Omental fat pad (tissue), 4 donors: ENCODE measurements at places on chromosomes 16 and 17.

DNA sequence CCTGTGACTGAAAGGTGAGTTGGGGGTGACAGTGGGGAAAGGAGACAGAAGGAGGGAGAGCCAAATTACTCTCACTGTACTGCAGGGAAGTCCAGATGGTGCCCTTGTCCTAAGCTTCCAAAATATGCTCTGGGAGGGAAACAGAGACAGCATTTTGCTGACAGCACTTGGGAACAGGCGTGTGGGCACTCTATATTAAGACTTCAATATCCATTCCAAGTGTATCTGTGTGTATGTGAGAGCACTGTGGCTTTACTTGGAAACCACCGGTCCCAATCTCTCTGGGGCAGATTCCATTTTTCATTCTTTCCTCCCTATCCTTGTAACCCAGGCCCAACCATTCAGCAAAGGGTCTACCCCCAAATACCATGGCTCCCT, 407.3 kb downstream of the UTP18 start:
- no peak for DNase-seq

GRCh38 chr17:28230011-28230410, 89.0 kb upstream of the TMEM97 start:
- no peak for DNase-seq

GRCh38 chr17:9002606-9003354, 18.5 kb upstream of the NTN1 start:
- no peak for DNase-seq

DNA sequence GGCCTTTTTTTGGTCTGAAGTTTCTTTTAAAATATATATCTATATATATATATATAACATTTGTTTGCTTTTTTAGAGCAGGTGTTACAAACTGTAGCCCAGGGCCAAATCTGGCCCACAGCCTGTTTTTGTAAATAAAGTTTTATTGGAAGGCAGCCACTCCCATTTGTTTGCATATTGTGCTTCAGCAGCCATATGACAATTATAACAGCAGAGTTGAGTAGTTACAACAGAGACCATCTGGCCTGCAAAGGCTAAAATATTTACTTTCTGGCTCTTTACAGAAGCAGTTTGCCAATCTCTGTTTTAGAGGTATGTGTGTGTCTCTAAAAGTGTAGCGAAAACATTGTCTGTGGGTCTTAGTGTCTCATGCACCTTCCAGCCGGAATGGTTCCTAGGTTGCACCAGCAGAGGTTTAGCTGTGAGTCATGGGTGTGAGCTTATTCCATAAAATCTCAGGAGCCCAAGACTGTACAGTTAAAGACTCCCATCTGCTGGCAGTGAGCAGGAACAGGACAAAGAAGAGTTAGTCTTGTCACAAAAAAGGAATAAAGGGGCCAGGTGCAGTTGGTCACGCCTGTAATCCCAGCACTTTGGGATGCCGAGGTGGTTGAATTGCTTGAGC, 23.8 kb downstream of the LCMT1 start:
- DNase-seq = no peak

DNA sequence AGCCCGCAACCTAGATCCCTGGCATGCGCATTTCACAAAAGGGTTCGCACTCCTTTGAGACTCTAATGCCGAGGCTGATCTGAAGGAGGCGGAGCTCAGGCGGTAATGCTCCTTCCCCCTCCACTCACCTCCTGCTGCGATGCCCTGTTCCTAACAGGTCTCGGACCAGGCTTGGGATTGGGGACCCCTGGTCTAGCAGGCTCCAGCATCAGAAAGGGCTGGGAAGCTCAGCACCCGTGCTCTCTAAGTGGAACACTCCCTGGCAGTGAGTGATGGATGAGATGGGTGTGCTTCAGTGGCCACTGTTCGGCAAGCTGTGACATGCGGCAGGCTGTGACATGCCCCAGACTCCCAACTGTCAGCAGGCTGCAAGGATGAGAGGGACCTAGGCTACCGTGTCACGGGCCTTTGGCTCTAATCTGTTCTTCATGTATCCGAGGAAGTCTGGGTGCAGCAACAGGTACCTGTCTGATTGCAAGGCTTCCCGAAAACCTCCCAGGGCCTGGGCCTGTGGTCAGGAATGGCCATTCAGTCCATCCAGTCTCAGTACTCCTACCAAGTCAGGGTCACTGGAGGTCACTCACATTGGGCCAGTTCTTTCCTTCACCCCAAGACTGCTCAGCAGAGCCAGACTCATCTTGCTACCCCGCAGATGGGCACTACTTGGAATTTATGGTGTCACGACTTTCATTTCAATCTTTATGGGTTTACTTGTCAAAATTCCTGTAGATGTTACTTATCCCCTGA, 1.3 kb upstream of the ST6GALNAC2 start:
- no peak for DNase-seq

DNA sequence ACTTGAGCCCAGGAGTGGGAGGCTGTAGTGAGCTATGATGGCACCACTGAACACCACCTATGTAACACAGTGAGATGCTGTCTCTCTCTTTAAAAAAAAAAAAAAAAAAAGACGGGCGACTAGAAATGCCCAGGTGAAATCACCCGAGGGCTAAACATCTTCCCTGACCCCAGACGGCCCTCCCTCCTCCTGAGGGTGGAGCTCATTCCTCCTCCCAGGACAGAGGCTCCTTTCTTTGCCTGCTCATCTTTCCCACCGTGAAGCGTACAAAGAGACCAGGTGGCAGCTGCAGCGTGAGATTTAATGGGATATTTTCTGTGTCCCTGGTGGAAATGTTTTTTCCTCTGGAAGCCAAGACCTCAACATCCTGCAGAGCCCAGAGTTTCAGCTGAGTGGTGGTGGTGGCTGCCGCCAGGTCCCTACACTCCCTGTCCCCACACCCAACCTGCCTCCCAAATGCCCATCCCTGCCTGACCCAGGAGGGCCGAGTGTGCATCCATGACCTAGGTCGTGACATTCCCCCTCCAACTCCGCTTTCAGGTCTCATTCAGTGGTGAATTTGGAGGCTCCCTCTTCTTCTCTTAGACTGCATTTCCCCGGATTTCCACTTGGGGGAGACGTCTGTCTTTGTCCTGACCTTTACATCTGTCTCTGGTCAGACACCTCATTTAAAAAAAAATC, 14.4 kb upstream of the GPRC5B start:
- no peak for DNase-seq

- DNase-seq = no peak
Observed at GRCh38 chr17:10737168-10737622, 7.4 kb upstream of the TMEM220 start.

- DNase-seq = no peak
Observed at GRCh38 chr17:70024253-70024652, 50.8 kb upstream of the KCNJ16 start.

DNA sequence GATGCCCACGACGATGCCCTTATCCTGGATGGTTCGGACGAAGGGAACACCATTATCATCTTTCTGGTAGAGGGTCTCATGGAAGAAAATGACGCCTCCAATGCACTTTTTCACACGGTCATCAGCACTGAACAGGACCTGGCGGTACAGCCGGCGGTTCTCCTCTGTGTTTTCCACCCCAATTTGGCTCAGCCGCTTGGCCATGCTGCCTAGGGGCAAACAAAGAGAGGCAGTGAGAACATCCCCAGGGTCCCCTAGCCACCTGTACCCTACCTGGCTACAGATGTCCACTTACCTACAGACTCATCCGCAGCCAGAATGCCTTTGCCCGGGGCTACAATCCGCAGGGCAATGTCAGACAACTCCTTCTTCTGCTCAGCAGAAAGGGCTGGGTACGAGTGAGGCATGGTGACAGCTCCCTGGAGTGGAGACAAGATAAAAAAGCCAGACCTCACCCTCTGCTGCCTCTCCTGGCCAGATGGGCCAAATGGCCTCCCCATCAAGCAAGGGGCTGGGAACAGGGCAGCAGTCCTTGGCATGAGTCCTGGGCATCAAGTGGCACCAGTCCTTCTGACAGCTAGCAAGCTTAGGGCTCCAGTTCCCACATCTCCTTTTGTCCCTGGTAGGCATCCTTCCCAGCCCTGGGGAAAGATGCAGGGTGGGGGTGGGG, 1.4 kb downstream of the ALDOC start:
- no peak for DNase-seq

GRCh38 chr17:53979991-53980390, 157.3 kb downstream of the KIF2B start:
- DNase-seq = no peak

- DNase-seq = no peak
Observed at GRCh38 chr16:11058832-11059231, 114.5 kb downstream of the CLEC16A start.

DNA sequence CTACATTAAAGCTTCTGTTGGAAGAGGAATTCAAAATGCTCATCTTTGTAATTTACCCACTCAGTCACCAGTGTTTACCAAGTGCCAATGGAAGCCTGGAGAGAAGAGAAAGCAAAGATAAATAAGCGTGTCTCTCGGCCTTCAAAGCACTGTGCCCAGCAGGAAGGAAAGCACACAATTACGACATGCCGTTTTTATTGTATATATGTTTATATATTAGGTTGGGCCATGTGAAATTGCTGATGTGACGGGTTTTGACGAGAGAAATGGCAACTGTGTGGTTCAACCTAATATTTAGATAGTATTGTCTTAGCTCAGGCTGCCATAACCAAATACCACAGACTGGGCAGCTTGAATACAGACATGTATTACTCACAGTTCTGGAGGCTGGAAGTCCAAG, 79.3 kb upstream of the HSBP1 start:
- no peak for DNase-seq

DNA sequence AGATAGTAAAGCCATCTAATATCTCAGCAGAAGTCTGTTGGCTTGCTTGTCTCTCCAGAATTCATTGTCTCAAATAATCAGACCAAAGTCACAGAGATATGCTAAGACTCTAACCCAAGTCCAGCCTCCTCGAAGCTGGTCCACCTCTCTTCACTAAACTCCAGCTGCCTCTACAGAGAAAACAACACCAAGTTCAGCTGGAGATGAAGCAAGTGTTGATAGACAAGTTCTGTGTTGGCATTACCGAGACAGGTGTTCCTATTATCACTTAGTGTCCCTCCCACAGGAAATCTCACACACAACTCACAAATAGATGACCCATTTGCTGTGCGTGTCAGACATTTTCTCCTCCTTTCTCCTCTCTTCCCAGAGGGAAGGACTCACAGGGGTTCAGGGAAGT, 164.4 kb upstream of the ANKFN1 start:
- no peak for DNase-seq

DNA sequence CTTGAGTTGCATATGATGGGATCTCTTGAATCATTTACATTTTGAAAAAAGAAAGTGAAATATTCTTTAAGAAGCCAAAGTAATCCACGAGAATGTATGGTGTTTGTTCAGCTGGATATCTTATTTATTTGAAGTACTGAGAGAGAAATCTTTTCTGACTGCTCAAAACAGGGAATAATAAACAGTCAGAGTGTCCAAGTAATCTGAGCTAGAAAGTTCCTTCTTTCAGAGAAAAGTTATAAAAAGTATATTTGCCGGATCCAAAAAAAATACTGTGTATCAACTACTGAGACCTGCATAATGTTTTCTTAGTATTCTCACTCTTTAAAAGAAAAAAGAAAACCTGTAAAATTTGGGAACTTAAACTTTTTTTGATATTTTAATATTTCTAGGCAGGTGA, 350.8 kb downstream of the WWOX start:
- no peak for DNase-seq

- DNase-seq = no peak
Observed at GRCh38 chr16:57742543-57742942, 7.0 kb downstream of the KATNB1 start.

- DNase-seq = no peak
Observed at GRCh38 chr16:88337021-88337420, 45.7 kb upstream of the ZNF469 start.

DNA sequence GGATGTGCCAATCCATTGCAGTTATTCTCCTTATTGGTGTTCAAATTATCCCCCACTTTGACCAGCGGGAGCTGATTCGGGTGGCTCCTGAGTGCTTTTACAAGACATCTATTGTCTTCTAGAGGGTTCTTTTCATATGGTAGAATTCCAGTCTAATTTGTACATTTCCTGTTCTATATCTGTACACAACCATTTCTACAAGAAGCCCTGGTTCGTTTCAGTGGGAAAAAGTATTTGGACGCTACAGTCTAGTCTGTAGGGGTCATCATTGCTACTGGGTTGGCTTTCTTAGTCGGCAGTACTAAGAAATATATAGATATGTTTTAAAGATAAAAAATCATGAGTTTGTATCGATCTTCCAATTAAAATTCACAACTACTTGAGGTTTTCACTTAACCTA, 262.6 kb downstream of the MAP2K6 start:
- no peak for DNase-seq

- no peak for DNase-seq
Observed at GRCh38 chr17:60606036-60606435, 6.0 kb downstream of the PPM1D start.

- peak; percentile 24 for DNase-seq
Observed at GRCh38 chr16:16861546-16861945, 482.6 kb downstream of the NPIPA7 start.

DNA sequence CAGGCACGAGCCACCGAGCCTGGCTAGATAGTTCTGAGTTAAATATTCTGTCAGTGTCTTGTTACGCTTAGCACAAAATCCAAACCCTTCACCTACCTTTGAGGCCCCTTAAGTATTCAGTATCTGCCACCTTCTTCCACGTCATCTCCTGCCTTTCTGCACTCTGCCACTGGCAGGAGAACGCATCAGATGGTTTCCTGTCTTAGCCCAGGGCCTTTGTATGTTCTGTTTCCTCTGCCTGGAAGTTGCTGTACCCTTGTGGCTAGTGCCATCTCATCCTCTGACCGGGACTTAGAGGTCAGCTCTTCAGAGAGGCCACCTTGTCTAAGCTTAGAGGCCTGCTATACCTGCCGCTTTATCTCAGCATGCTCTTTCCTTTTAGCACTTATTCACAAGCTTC, 67.5 kb upstream of the LGALS9 start:
- DNase-seq = no peak

GRCh38 chr17:30534298-30534697, 57.1 kb downstream of the GOSR1 start:
- no peak for DNase-seq

DNA sequence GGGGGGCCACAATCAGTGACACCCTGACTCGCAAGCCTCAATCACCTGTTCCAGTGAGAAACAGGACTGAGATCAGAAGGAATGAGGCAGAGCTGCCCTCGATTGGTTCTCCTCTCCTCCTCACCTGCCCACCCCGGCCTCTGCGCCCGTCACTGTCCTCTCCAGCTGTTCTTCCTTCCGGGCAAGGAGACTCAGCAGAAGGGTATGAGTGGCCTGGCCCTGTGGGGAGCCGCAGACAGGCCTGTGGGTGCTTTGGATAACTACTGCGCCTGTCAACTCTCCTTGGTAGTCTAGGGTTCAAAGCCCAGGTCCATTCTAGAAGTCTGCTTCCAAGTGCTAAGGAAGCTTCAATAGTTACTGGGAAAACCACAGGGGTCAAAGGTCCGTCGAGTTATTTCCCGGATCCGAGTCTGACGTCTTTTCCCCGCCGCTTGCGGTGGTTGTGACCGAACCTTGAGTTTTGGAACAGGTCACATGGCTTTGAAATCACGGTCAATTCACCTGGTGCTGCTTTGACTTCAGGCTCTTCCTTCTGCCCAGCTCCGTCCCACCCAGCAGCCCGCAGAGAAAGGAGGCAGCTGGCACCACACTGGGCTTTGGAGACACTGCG, 8.3 kb downstream of the CARD14 start:
- no peak for DNase-seq

GRCh38 chr17:78613416-78613815, 36.2 kb upstream of the DNAH17 start:
- DNase-seq = no peak

GRCh38 chr16:65377195-65377594, 255.3 kb upstream of the CDH11 start:
- no peak for DNase-seq
